Stimulated activated CD4-positive, alpha-beta T cell treated with anti-CD3 and anti-CD28 coated beads, TNF-alpha, amount 100 ng/mL, for 24 hours (primary cell): ENCODE measurements at places on chromosomes 4 and X.
A peak's percentile ranks its signal among the peaks of the same experiment; 100 is the strongest.

GRCh38 chrX:151228935-151229334 is 52.6 kb downstream of the GPR50 start:
- DNase-seq, result no peak

DNA sequence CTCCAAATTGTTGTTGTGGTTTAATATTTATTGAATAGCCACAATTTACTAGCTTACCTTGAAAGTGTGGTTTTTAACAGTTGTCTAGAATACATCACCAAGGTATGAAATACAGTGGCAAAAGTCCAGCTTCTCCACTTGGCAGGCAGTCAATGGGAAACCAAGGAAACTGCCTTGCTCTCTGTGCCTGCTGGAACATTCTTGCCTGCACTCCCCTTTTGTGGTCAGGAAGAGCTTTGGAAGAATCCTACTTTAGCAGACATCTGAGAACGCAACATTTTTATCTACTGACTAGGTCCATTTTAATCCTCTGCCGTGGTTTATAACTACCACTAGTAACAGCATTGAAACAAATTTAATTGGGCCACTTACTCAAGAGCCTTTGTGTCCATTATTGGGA is 64.5 kb downstream of the TENM3 start:
- DNase-seq, result no peak

GRCh38 chr4:113467581-113467980 is 294.0 kb downstream of the CAMK2D start:
- no peak for DNase-seq

- no peak for DNase-seq
Measured at GRCh38 chr4:104848597-104849225, 298.0 kb upstream of the TET2 start.

- DNase-seq, result no peak
Measured at GRCh38 chr4:71132486-71132885, 139.0 kb downstream of the DCK start.

DNA sequence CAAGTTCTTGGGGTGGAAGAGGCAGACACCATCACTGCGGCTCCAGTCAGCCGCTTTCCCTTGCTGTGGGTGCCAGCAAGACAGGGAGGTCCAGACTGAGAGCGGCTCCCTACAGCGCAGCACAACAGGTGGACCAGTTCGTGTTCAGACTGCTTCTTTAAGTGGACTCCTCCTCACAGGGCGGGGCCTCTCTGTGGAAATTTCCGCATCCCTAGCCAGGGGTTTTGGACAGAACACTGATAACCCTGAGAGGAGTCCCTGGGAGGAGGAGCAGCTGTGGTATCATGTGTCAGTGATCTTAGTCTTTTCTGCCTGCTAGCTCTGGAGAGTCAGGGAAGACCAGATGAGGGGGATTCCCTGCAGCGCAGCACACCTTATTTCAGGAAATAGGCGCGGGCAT is 48.5 kb downstream of the MAGEC2 start:
- DNase-seq, result no peak

GRCh38 chrX:18002791-18003190 is 141.7 kb upstream of the RAI2 start:
- no peak for DNase-seq

DNA sequence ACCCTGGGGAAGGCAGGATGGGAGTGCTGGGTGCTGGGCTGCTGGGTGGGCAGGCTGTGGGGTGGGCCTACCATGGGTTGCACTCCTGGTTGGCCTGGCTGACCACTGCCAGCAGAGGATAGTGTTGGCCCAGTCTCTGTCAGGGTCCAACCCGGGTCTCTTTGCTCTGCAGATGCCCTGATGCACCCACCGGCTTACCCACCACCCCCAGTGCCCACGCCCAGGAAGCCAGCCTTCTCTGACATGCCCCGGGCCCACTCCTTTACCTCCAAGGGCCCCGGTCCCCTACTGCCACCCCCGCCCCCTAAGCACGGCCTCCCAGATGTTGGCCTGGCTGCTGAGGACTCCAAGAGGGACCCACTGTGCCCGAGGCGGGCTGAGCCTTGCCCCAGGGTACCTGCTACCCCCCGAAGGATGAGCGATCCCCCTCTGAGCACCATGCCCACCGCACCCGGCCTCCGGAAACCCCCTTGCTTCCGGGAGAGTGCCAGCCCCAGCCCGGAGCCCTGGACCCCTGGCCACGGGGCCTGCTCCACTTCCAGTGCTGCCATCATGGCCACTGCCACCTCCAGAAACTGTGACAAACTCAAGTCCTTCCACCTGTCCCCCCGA is 14.2 kb upstream of the ADD1 start:
- no peak for DNase-seq

GRCh38 chrX:72317139-72317538 is 11.4 kb upstream of the CITED1 start:
- DNase-seq, result no peak

GRCh38 chrX:21132686-21133393 is 241.4 kb upstream of the CNKSR2 start:
- no peak for DNase-seq

DNA sequence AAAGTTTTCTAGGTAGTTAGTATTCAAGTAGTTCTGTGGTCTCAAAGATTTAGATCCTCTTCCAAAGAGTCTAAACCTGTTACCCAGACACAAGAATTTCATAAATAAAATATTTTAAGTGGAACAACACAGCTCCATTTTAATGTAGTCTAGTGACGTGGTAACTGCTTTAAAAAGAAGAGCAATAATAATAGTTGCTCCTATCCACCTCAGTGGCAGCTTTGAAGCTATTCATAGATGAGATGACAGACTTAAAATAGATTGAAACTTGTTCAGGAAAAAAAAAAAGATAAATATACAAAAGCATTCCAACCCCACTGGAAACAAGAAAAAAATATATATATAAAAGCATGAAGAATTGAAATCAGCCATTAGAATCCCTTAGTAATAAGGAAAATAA is 14.6 kb downstream of the SCOC start:
- DNase-seq, result no peak

DNA sequence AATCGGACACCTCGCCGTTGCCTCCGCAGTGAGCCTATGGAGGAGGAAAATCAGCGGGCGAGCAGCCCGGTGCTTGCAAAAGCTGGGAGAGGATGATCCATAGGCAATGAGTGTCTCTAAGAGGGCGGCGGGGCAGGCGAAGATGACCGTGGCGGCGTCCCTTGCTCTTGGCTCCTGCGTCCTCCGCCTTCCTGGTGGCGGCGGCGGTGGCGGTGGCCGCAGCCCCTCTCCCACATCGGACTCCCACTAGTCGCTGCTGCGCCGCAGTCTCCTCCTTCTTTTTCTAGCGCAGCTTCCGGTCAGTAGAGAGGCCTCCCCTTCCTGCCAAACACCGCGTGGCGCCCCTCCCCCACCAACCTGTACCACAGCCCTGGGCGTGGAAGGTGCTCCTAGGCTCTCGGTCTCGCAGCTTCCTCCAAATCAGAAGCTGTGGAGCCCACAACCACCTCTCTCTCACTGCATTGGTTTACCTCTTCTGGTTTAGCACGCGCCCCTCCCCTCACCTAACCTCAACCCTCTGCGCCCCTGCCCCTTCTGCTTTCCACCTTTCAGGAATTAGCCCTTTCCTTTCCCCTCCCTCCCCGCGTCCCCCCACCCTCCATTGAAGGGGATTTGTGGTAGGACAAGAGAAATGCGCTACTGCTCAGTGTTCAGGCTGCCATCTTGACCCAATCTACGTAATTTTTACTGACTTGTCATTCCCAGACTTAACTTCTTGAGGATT is at the start of gene SPIN3:
Gene SPIN3, minus strand, starts transcription at position 271 of the 724 bp plus-strand sequence. CDS start 594 bp downstream, outside the sequence.
- peak; percentile 70 for DNase-seq

DNA sequence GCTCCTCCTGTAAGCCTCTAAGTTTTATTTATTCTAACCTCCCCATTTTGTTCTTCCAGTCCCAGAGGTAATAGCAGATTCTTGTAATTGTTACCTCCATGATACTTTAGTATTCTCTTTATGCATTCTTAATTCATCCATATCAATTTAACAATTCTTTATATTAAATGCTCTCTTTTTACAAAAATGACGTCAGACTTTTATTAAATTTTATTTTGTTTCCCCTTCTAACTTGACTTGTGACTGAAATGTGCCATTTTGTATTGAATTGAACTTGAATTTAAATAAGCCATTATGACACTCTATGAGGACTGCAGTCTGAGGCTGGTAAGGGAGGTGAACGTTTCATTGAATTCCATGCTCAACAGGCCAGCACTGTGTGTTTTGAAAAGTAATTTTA is 60.0 kb upstream of the NUDT10 start:
- no peak for DNase-seq

DNA sequence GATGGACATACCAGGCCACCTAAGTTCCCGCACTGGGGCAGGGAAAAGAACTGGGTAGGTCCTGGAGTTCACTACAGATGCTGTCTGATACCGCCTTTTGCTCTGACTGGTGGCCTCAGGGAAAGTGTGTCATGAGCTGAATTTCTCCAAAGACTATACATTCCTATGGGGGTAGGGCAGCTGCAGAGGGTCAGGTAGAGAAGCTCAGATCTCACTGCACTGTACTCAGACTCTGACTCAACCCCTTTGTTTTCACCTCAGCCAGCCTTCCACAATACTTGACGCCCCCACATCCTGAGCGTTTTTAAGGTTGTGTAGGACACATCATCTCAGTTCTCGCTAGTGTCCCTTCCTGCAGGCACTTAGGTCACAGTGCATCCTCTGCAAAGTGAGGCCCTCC is 7.8 kb downstream of the GATB start:
- no peak for DNase-seq

- no peak for DNase-seq
Measured at GRCh38 chrX:11611161-11611560, 54.6 kb downstream of the ARHGAP6 start.

DNA sequence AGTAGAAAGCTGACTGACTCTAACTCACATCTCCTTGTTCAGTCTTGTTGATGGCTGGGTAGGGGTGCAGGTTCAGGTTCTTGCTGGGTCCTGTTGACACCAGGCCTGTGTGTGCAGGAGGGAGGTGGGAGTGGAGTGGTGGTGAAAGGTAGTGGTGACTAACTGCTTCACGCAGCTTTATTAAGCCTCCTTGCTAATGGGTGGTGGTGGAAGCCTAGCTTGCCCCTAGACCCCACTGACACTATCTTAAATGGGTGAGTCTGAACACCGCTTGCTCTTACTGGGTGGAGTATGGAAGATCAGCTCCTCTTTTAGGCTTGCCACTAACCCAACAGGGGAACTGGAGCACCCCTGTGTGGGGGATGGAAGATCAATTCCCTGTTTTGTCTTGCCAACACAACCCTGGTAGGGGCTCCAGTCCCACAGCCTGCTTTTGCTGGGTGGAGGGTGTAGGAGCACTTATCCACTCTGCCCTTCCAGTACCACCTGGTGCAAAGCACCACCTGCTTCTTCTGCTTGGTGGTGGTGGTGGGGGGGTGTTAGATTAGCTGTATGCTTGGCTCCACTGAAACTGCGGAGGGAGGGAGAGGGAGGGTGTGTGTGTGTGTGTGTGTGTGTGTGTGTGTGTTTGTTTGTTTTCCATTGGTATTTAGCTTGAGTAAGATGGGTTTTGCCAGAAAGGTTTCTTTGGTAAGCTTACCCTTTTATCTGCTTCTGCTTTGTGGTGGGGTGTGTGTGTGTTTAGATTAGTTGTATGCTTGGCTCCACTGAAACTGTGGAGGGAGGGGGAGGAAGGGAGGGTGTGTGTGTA is 25.6 kb downstream of the KDM6A start:
- no peak for DNase-seq

DNA sequence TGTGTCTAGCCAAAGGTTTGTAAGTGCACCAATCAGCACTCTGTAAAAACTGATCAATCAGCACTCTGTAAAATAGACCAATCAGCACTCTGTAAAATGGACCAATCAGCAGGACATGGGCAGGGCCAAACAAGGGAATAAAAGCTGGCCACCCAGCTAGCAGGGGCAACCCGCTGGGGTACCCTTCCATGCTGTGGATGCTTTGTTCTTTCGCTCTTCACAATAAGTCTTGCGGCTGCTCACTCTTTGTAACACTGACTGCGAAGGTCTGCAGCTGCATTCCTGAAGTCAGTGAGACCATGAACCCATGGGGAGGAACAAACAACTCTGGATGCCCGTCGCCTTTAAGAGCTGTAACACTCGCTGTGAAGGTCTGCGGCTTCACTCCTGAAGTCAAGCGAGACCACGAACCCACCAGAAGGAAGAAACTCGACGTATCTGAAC is 14.3 kb downstream of the HNRNPDL start:
- DNase-seq, result no peak

- DNase-seq, result no peak
Measured at GRCh38 chr4:137529432-137529831, 2.9 kb downstream of the PCDH18 start.

GRCh38 chrX:29952016-29952415 is 263.3 kb upstream of the MAGEB2 start:
- DNase-seq, result no peak

DNA sequence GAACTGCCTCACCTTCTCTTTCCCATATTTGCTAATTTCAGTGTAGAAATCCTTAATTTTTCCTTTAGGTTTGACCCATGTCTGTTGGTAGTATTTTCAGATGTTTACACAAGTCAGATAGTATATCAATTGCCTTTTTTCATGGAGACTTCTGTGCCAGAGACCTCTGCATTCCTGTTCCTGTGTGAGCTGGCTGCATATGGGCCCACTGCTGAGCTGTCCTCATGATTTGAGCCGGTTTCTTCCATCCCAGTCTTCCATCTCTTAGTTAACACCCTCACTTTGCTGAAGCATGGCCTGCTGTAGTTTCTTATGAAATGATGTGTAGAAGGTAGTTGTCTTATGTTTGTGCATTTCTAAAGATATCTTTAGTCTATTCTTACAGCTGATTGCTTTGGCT is 40.0 kb downstream of the CDS1 start:
- no peak for DNase-seq

DNA sequence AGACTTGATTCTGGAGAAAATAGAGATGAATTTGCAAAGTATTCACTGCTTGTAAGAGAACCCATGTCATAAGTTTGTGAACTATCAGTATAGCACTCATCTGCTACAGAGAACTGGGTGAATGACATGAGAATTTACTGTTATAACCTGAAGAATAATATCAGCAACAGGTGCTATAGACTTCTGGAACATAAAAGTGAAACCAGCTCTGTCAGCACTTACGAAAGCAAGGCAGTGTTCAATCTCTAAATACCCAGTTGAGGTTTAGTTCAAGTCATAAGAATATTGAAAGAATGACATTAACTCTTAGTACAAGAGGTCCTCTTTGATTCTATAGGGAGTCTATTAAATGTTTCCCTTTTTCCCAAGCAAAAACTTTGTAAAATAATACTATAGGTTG is 232.9 kb upstream of the ANKRD50 start:
- DNase-seq, result no peak

GRCh38 chrX:19740744-19741143 is 146.7 kb downstream of the SH3KBP1 start:
- DNase-seq, result no peak

- DNase-seq, result peak; percentile 75
Measured at GRCh38 chrX:155070975-155071693, at the start of the genes BRCC3, CMC4 and MTCP1. BRCC3 (plus strand) TSS chrX:155071508; CDS start chrX:155071528, 20 bp downstream. CMC4 (minus strand) TSS chrX:155071136; CDS start chrX:155064023, 7,113 bp downstream. MTCP1 (minus strand) TSS chrX:155071136; CDS start chrX:155066010, 5,126 bp downstream.

DNA sequence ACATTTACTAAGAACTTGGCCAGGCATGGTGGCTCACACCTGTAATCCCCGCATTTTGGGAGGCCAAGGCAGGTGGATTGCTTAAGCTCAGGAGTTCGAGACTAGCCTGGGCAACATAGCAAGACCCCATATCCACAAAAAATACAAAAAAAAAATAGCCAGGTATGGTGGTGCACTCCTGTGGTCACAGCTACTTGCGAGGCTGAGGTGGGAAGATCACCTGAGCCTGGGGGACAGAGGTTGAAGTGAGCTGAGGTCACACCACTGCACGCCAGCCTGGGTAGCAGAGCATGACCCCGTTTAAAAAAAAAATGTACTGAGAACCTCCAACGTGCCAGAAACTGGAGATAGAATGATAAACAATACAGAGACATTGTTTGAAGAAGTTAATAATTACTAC is 8.0 kb downstream of the OPRPN start:
- no peak for DNase-seq
